ENCODE measurements at places on chromosomes 7 and 10.

GRCh38 chr7:54483523-54483922, 58.7 kb upstream of the VSTM2A start:
- no peak for DNase-seq

DNA sequence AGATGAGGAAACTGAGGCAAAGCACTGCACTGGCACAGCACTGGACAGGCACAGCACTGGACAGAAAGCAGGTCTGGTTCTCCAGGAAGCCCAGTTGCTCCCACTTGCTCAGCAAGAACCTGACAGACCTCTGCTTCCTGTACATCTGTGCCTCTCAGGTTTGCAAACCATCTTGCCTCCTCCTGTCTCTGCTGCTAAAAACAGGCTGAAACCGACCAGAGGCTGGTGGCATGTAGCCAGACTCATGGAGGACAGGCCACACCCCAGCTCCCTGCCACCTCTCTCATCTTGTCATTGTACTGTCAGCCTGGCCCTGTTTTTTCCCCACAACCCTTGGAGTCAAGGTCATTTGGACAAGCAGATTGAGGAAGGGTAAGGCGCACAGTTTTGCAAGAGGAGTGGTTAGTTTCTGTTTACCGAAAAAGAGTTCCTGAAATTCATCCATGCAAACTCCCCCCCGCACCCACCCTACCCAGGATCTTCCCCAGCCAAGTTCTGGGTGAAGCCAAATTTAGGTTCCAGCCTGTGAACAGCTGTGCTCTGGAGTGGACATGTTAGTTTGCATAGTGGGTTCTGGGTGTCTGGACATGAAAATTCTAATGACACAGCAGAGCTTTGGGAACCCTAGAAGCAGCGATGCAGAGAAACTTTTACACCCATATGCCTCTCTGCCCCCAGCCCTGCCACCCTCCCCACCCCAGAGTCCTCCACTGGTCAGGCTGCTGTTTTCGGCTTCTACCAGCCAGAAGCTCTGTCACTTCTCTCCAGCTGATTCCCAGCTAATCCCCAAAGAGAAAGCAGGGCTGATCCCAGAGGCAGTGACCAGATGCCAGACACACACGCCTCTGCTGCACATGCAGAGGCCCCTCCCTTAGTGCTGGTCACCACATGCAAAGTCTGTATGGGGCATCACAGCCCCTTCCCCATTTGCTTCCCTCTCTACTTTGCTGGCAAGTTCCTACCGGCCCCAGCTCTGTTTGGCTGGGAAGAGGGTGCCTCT, 8.5 kb upstream of the C10orf105 start:
- DNase-seq = no peak

DNA sequence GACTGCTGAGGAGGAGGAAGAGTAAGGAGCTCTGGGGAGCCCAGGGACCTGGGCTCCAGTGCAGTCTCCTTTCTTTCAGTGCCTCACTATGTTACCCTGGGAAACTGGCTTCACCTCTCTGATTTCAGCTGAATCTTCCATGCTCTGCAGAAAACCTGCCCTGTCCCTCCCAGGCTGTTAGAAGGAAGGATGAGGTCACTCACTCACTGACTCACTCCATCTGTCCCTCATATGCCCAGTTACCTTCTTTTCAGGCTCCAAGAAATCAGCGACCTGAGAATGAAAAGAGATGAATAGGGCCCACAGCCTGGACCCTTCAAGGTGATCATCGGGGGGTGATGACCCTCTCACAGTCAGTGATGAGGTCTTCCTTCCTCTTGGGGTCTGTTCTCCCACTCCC, 481 bp downstream of the SFTPA2 start:
- no peak for DNase-seq

- no peak for DNase-seq
Observed at GRCh38 chr10:77397103-77397502, 240.5 kb downstream of the KCNMA1 start.

DNA sequence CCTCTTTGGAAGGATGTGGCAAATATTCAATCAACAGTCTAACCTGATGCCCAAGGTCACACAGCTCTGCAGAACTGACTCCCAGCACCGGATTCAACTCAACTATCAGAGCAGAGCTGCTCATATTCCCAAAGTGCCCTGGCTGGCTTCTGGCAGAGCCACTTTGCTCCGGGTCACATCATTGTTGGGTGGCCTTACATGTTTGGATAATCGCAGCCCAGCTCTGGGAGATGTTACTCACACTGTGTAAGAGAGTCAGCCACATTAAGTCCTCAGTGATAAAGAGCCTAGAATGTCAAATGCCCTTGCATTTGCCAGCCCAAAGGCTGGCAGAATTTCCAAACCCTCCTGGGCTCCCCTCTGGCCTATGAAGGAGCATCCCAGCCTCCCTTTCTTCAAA, 79.8 kb upstream of the PDE1C start:
- no peak for DNase-seq

DNA sequence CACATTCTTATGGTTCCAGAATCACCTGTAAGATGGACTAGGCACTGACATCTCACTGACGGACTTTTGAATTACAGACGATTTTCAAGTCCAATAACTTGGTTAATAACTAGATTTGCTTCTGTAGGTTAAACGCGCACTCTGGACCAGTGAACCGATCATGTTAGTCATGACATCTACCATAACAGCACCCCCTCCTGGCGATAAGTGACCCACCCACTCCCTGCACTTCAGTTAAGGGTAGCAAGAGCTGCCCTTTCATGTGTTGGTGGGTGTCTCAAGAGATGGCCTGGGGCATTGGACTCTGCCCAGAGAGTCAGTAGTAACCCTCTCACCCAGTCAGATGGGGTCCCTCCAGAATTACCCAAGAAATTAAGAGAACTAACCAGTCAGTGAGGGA, 12.9 kb downstream of the GRM8 start:
- DNase-seq = no peak

DNA sequence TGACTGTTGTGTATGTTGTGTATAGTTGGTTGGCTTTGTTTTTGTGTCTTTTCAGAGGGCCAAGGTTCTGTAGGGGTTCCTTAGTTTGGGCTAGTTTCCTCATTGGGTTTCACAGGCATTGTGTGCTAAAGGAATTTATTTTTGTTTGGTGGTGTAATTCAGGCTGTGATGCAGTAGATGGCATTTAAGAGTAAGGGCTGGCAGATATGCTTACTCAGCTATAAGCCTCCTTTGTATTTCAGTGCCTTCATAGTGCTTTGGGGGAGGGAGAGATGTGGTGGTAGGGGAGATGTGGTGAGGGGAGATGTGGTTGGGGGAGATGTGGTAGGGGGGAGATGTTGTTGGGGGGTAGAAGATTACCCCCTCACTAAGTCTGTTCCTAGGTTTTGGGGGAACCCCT, 91.7 kb downstream of the SLC25A40 start:
- DNase-seq = no peak

DNA sequence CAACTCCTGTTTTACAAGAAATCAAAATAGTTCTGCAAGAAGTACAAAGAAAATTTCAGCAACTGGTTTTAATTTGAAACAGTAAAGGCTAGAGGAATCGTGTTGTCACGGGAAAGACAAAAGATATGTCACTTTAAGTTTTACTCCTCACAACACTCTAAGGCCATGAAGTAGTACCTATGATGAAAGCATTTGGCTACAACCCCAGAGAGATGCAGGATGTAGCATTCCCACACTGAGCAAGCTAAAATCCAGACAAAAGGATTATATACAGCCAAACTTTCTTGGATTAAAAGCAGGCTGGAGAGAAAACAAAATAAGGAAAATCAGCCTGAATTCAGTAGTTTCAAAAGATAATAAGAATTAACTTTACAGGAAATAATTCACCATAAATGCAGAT, 245.5 kb upstream of the STEAP1 start:
- DNase-seq = no peak

DNA sequence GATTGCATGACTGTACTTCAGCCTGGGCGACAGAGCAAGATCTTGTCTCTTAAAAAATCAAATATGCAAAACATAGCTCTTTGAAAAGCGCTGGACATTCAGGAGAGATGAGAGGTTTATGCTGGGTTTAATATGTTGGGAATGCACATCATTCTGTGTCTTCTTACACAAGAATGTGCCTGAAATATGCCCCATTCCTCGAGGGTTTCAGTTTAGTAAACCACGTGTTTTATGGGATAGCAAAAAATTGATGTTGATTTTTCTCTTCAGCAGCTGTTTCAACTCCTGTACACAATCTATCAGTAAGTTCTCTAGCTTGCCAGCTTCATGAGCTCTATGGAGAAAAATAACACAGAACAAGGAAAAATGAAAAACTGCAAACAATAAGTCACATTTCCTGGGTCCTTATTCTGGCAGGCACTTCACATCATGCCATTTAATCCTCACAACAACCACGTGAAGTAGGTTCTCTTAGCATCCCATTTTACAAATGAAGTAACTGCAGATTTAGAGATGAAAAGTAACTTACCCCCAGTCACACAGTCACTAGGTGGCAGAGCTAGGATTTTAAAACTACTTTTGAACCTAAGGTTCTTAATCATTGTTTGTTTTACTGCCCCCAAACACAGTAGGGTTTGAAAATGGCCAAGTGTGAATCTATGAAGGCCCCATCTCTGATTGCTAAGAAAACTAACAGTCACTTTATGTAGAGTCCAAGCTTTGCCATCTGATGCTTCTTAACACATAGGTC, 423.6 kb downstream of the PHTF2 start:
- no peak for DNase-seq

DNA sequence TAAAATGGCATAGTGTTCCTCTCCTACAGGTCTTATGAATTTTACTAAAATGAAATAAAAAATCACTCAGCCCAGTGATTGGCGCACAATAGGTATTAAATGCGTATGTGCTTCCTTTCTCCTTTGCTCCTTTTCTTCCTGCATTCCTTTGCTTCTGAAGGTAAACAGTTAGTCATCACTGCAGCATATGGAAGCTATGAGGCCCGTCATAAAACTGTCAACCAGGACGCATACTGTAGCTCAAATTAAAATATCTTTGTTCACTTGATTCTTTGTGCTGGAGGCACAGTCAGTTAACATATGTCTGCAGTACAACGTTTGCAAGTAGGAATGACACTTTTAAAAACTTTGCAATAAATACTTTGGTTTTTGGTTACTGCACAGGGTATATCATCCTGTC, 374.7 kb downstream of the TCERG1L start:
- DNase-seq = no peak

- DNase-seq = no peak
Observed at GRCh38 chr7:19106241-19107080, 11.0 kb downstream of the TWIST1 start.

DNA sequence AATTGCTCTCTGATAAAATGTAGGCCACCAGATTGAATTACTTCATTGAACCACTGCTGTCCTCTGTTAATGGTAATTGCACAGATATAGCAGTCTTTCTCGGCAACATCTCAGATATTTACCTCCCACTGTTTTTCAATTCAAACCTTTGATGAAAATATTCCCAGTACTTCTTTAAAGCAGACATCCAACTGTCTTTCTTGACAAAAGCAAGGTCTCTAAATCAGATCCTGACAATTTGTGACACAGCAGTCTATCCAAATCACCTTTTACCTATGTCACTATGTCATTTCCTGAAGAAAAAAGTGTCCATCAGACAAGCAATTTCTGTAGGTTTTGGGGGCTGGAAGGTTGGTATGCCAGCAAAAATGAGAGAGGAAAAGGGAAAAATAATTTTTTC, 555.7 kb downstream of the AUTS2 start:
- DNase-seq = no peak

DNA sequence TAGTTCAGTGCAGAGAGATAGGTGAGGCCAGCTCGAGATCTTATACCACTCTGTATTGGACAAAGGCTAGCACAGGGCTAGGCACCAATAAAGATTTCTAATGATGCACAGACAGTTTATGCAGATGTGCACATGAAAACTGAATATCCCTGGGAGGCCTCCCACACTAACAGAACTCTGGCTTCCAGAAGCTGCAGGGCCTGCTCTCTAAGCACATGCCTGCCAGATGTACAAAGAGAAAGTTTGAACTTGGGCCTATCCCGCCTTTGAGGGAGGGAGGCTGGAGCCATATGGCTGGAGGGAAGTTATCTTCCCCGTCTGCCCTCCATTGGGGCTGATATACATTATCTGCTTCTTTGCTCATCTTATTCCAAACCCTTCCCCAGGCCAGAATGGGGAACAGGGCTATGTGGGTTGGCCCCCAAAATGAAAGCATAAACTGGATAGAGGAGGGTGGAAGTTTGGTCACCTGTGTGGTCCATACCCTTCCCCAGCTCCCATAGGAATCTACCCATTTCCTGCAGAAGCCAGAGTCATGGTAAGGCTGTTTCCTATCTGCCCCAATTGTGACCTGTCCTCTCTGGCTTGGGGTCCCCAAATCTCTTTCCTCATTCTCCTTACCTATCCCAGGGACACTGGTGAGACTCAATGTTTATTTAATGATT, 3.8 kb downstream of the KAZALD1 start:
- no peak for DNase-seq

DNA sequence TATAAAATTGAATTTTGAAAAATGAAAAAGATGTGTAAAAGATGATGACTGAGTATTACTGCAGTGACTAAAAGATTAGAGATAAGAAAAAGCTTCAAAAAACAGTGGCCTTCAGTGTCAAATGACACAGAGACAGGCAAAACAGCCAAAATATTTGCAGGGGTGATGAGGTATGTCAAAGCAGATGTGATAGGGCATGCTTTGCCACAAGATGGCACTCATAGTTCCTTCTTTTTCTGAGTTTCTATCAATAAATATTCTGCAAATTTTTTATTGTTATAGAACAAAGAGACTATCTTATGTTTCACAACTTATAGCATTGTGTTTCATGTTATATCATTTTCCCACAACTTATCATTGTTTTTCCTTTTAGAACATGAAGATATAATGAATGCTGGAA, 344.1 kb upstream of the HPS1 start:
- no peak for DNase-seq

DNA sequence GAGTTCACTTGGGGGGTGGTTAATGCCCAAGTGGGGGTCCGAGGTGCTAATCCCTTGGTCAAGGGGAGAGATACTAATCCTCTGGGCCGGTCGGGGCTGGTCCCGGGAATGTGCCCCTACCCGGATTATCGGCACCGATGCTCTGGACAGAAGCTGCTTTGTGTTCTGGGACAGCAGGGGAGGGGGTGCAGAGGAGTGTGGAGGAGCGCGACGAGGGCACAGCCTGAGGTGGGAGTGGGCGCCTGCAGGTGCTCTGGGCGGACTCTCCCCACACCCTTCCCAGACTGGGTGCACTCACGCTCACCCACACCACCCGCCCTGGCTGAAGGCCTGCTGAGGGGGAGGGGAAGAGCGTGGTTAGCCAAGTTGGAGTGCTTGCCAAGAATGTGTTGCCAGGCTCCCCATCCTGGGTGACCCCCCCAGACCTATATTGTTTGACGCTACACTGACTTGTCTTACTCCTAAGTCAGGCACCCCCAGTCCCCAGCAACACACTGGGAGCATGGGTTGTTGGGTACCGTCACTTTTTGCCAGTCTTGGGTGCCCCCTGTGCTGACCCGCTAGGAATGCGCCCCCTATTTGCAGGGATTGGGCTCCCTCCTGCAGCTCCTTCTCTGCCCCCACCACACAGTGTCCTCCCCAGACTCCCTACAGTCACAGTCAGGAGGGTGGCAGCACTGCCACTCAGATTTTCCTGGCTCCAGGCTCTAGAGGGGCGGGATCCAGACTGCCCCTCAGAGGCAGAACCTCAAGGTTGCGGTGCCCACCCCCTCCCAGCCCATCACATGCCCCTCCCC, 1.2 kb downstream of the SLC4A2 start:
- no peak for DNase-seq

All from T-helper 17 cell (primary cell).